ENCODE measurements at places on chromosomes 2 and 18.

- no peak for DNase-seq
These were observed 77.4 kb upstream of the TAF1B start for GRCh38 chr2:9765611-9766531.

DNA sequence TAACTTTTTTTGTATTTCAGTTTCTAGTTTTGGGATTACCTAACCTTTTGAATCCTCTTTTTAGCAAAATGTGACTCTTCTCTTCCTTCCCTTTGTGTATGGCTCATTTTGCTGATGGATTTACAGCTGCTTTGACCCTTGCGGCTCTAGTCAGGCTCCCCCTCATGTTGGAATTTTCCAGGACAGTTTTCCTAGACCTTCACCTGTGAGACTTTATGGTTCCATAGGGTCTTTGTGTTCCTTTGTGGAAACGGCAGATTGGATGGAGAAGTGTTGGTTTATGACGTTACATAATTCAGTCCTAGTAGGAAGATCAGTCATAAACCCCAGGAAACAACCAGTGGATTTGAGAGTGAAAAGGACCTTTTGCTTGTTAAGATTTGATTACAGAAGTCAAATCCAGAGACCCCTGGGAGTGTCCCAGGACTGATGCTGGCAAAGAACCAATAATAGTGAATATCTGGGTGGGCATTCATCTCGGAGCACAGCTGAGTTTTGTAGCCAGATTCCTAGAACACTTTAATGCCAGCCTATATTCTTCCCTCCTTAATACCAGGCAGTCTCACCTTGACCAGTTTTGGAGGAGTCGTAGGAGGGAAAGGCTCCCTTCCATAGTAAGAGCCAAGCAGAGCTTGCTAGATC, 42.7 kb downstream of the SOCS6 start:
- DNase-seq: no peak

- no peak for DNase-seq
These were observed 122.8 kb upstream of the DOCK10 start for GRCh38 chr2:225165052-225165451.

DNA sequence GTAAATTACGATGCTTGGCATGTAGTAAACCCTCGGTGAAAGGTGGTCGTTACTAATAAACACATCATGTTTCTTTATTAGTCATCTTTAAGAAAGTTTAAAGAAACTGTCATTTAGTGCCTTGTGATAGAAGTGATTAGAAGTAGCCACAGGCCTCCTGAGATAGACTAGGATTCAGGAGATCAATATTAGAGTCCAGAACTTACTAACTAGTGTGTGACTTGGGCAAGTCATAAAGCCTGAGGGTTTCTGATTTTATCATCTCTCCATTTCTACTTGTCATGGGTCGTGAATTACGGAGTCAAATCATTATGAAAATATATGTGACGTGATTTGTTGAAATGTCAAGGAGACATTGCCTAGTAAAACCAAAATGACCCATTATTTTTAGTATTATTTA, 6.7 kb downstream of the RPE start:
- no peak for DNase-seq

DNA sequence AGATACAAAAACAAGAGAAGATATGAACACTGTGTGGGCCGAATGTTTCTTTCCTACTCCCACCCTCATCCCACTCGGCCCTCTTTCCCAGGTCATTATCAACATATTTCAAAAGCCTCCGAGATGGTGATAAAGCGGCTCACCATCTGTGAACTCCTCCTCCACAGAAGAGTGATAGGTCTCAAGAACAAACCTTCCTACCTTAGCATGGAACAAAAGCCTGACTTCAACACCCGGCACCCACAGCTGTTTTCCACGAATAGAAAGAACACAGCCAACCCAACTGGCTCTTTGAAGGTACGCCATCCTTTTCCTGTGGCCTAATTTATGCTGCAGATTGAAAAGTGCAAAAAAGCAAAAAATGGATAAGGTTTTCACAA, 28.8 kb downstream of the BCL2 start:
- no peak for DNase-seq

GRCh38 chr2:73225513-73226360, 7.3 kb downstream of the PRADC1 start:
- no peak for DNase-seq
